ENCODE measurements at places on chromosomes 11 and 22.

DNA sequence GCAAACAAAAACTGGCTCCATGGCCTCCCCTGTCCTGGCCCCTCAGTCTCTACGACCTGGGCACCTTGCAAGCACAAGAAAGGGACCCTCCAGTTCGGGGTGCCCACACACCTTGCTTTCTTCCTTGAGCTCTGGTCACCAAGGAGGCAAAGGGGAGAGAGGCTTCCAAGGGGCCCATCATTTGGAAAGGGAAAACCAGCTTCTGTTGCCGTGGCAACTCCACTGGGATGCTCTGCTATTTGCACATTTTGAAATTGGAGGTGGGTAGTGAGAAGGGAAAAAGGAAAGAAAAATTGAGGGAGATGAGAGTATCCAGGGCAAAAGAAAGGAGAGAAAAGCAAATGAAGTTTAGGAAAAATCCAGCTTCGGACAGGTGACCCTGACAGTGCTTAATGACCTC, 388.4 kb downstream of the SHANK2 start:
- no peak for DNase-seq

DNA sequence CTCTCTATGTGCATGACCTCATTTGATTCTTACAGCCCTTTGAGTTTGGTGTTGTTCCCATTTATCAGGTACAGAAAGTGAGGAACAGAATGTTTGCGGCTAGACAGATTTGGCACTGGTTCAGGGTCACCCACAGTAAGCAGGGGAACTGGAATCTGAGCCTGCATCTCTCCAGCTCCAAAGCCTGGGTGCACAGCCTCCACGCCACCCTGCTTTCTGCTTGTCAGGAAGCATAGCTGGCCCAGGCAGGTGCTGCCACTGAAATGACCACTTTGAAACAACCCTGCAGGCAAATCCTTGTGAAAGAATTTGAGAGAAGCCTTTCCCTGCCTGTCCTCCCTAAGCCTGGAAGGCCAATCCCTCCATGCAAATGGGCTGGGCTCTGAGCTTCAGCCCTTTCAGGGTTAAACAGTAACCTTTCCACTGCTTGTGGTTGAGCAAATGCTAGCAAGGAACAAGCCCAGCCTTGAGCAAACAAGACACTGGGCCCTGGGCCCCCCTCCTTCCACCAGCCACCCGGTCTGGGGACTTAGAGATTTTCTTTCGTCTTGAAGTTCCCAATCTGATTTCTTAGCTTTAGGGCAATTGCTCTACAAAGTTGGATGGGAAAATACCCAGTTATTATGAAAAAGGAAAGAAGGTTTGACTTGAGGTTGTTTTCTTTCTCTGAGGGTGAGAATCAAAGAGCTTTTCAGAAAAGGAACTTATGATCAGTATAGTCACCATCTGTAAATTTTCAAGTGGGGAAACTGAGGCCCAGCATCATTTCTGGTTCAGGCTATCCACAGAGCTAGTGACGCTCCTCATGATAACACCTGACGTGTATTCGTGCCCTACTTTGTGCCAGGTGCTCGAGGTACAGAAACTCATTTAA, 19.4 kb downstream of the EHF start:
- DNase-seq = no peak

- DNase-seq = no peak
These were observed 141.3 kb upstream of the POU2AF2 start for GRCh38 chr11:111104185-111104584.

DNA sequence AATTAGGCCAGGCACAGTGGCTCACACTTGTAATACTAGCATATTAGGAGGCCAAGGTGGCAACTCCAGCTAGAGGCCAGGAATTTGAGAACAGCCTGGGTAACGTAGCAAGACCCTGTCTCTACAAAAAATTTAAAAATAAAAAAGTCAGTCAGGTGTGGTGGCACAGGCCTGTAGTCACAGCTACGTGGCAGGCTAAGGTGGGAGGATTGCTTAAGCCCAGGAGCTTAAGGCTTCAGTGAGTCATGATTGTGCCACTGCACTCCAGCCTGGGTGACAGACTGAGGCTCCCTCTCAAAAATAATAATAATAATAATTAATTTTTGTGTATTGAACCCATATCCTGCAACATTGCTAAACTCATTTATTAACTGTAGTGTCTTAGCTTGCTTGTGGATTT, 15.3 kb upstream of the TRIM29 start:
- no peak for DNase-seq
